ENCODE measurements at places on chromosomes 13 and 19.

- DNase-seq = no peak
Measured at GRCh38 chr13:38180126-38180525, 169.5 kb upstream of the UFM1 start.

GRCh38 chr13:34883396-34883795 is 58.7 kb upstream of the NBEA start:
- no peak for DNase-seq

DNA sequence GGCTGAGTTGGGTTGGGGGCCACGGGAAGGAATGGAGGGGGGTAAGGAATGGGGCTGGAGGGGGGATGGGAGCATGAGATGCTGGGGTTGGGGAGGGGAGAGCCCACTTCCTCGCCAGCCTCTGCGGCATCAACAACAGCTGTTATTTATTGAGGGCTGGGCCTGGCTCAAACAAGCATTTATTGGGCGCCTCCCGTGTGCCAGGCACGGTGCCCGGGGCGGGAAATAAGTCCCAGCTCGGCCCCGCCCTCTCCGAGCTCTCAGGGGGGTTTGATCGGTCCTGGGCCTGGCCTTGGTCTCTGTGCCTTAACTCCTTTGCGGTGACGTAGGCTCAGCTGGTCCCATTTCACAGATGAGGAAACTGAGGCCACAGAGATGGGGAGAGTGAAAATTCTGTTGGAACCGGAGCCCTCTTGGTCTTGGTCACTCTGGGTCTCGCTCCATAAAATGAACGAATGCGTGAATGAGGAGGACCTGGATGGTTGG is 919 bp upstream of the ADAMTS10 start:
- DNase-seq = no peak

- DNase-seq = no peak
Measured at GRCh38 chr13:32804673-32805230, 211.5 kb upstream of the KL start.

- no peak for DNase-seq
Measured at GRCh38 chr19:50875795-50876422, 2.7 kb downstream of the KLK2 start.

DNA sequence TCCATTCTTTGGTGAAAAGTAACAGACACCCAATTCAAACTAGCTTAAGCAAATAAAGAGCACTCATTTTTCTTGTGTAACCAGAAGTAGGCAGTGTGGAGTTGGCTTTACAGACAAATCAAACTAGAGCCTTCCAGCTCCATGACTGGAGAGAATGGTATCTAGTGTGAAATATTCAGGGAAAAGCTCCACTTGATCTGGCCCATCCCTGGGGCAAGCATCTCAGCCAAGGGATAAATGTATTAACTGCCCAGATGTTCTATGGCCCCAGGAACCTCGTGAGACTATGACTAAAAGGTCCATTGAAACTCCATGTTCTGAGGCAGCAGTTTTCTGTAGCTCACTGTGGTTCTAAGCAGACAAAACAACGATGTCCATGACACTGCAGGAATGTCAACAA is 49.9 kb downstream of the TBC1D4 start:
- no peak for DNase-seq

- DNase-seq = no peak
Measured at GRCh38 chr13:98524391-98524790, 52.5 kb downstream of the STK24 start.

- peak; percentile 71 for DNase-seq
Measured at GRCh38 chr13:30376426-30377311, 45.6 kb upstream of the UBE2L5 start.

GRCh38 chr13:76683854-76684253 is 202.4 kb downstream of the KCTD12 start:
- no peak for DNase-seq

GRCh38 chr13:68923995-68924394 is 1183.6 kb upstream of the ATXN8OS start:
- DNase-seq = no peak

DNA sequence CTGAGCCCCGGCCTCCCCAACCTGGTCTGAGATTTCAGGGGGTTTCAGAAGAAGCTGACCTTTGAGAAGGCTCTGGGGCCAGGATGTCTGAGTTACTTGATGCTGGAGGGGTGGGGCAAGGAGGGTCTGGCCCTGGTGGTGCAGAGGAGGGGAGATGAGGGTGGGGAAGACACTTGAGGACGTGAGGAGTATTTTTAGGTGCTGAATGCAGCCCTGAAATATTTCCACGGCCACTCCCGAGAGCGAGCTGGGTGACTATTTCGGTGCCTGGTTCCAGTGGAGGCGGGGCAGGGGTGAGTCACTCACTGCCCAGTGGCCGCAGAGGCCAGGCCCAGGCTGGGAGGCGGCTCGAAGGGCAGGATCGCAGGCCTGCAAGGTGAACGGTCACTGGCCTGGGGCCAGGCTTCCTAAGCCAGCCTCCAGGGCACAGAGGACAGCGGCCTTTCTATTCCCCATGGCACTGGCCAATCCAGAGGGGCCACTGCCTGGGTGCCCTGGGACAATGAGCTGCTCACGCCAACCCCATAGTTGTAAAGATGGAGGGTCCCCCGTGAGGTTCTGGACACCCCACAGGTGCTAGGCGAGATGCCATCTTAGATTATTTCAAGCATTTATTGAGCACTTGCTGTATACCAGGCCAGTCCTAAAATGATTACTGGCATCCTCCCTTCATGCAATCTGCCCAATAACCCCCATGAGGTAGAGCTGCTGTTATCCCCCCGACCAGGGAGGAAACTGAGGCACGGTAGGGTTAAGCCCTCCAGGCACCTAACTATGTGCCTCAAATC is 19.7 kb upstream of the JUND start:
- DNase-seq = no peak
